Bronchus fibroblast of lung (primary cell): ENCODE measurements at places on chromosomes 12 and 14. TPM values are rescaled to one million over a fixed set of nuclear protein-coding genes. Genes with fewer than 3 reads are reported as not detected.

Gene PMEL
- total RNA-seq = 0.89 and 1.0 TPM in 2 replicates

Gene C12orf50
- total RNA-seq = not detected in 2 replicates

Gene INHBC
- total RNA-seq = under 0.01 TPM in 1 of 2 replicates, not detected in the other

Gene RILPL1
- 9.1 and 10.6 TPM in 2 replicates for total RNA-seq

Gene HOXC12
- total RNA-seq = not detected in 2 replicates

Gene C1R
- 101 and 103 TPM in 2 replicates for total RNA-seq

Gene IAPP
- total RNA-seq = not detected in 2 replicates

Gene FRS2
- 12.3 and 15.5 TPM in 2 replicates for total RNA-seq

Gene TMEM233
- not detected in 2 replicates for total RNA-seq

Gene P2RX2
- not detected in 2 replicates for total RNA-seq

Gene TMPRSS12
- total RNA-seq = not detected in 2 replicates

Gene ASCL1
- not detected in 2 replicates for total RNA-seq

Gene STON2
- 0.15 and 0.50 TPM in 2 replicates for total RNA-seq

Gene PLEK2
- total RNA-seq = 4.3 and 5.4 TPM in 2 replicates

Gene KRT71
- total RNA-seq = not detected in 2 replicates

Gene KRT85
- total RNA-seq = not detected in 2 replicates

Gene SLC10A1
- total RNA-seq = not detected in 2 replicates
